Fibroblast of gingiva (primary cell): ENCODE measurements at places on chromosomes 3 and 15.

DNA sequence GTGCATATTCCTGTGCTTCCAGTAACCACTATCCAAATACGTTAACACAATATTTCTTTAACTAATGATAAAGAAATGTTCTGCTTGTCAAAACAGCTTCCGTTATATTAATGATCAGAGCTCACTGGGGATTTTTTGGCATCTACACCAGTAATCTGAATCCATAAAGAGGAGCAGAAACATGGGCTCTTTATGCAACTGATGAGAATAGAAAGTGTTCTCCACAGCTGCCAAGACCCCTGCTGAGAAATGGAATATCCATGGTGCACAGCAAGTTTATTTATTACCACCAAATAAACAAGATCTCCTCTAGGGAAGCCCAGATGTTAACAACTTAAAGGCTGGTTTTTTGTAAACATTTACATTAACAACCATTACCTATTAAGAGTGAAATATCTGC is 54.5 kb downstream of the ALDH1A2 start:
- peak; percentile 3 for DNase-seq

DNA sequence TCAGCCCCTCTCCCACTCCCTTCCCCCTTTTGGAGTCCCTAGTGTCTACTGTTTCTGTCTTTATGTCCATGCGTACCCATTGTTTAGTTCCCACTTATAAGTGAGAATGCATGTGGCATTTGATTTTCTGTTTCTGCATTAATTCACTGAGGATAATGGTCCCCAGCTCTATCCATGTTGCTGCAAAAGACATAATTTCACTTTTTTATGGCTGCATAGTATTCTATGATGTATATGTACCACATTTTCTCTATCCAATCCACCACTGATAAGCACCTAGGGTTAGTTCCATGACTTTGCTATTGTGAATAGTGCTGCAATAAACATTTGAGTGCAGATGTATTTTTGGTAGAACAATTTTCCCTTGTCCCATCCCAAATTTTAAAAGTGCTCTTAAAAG is 34.2 kb upstream of the RSL24D1 start:
- DNase-seq = no peak

DNA sequence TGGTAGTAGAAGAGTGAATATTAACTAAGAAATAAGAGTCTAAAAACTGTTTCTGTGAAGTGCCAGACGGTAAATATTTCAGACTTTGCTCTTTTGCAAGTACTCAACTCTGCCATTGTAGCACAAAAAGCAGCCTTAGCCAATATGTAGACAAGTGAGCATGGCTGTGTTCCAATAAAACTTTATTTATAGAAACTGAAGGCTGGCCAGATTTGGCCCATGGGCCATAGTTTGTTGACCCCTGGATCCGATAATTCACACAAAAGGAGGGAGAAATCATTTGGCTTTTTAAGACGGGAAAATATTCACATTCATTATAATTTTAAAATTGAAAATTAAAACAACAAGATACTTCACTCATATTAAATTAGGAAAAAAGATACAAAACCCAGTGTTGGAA is 15.4 kb downstream of the EID1 start:
- no peak for DNase-seq

DNA sequence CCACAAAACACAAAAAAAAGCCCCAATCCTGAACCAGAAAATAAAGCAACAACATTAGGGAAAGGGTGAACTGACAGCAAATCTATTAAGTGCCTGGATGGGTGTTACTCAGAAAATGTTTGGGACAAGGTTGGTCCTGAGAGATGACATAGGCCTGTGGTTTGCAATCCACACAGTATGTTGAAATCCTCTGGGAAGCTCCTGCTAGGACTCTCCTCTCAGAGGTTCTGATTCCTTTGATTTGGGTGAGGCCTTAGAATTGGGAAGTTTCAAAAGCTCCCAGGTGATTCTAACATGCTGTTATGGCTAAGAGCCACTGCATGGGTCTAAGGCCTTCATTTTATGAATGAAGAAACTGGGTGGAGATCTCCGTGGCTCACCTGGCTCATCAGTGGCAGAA is 18.4 kb downstream of the CLDN1 start:
- DNase-seq = no peak

DNA sequence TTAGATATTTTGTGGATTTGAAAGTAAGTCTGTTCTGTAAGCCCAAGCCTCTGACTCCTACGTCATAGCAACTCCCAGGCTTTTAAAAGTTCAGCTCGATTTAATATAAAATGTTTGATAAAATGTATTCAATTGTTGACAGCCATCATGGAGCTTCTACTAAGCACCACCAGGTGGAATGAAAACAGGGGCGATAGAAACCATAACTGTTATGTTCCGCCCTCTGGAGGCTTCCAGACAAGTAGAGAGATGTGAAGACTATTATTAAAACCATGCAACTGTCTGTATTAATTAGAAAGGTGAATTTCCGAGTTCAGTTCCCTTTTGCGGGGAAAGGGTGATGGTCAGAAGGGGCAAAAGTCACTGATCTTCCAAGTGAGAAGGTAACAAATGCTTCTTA is 292.2 kb downstream of the NR2F2 start:
- DNase-seq = no peak

- DNase-seq = no peak
These were observed 235.5 kb downstream of the PDZRN3 start for GRCh38 chr3:73389117-73389813.

DNA sequence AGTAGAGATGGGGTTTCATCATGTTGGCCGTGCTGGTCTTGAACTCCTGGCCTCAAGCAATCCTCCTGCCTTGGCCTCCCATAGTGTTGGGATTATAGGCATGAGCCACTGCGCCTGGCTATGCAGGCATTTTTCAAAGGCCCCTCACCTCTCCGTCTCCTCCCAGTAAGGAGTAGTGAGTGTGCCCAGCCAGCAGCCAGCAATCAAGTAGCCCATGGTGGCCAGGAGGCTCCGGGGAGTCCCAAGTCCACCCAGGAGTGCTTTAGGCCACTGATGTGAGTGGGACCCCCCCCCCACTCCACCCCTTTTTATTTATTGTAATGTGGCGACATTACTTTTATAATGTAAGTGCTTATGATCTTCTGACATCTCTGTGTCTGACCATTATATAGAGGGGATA is 8.1 kb downstream of the ISG20 start:
- DNase-seq = no peak

GRCh38 chr15:99202176-99202552 is 47.2 kb downstream of the TTC23 start:
- no peak for DNase-seq
